ENCODE measurements at places on chromosomes 5 and 9.
A peak's percentile ranks its signal among the peaks of the same experiment; 100 is the strongest.

DNA sequence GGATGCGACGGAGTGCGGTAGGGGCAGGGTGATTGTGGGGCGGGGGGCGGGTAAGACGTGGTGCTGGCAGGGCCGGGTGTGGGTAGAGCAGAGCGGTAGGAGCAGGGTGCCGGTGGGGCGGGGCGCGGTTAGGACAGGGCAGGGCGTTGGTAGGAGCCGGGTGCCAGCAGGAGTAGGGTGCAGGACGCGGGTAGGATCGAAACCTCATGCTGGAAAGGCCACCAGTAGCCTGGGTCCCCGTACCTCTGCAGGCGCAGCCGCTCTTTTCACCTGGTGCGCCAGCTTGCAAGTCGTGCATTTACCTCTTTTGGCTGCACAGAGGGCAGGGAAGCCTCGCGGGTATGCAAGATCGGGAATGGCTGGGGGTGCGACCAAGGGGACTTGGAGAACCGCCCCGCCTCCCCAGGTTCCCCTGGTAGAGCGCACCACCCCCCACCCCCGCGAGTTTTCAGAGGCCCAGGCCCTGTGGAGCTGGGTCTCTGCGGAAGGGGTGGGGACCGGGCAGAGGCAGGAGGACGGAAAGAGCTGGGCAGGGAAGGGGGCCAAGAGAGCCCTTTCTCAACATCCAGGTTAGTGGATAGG lies 104.8 kb upstream of the SIMC1 start:
- DNase-seq = no peak

DNA sequence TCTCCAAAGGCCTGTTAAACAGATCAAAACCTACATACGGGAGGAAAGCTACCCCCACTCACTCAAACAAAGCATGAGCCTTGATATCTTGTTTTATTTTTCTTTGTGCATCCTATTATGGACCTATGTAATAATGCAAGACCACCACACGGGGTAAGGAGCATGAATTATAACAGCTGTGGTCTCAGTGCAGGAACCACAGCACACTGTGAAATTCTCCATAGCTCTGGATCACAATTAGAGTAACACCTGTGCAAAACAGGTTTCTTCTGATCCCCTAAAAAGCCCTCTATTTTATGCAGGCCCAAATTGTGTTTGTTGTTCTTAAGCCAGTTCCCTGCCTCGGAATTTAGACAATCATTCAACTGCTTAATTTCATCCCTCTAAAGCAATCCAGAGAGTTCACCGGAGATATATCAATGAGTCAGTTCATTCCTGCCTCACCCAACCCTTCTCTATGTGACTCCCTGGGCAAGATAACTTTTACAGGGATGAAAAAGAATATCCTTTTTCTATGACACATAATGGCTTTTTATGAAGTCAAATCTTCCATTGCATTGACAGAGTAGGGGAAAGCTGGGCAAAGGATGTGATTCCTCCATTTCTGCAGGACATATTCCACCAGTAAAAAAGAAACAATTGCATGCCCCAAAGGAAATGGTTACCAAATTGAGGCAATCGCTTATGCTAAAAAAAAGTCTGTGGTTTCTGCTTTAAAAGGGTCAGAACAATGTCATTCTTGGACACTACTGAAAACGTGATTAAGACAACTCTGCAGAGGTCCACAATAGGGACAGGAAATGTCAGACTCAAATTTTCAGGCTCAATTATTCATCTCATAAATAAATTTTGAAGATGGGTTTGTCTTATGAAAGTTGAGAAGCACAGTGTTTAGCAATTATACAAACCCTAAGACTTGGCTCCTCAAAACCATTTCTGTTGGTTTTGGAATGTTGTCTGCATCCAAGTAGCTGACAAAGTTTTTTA lies 41.6 kb upstream of the FST start:
- DNase-seq = no peak

DNA sequence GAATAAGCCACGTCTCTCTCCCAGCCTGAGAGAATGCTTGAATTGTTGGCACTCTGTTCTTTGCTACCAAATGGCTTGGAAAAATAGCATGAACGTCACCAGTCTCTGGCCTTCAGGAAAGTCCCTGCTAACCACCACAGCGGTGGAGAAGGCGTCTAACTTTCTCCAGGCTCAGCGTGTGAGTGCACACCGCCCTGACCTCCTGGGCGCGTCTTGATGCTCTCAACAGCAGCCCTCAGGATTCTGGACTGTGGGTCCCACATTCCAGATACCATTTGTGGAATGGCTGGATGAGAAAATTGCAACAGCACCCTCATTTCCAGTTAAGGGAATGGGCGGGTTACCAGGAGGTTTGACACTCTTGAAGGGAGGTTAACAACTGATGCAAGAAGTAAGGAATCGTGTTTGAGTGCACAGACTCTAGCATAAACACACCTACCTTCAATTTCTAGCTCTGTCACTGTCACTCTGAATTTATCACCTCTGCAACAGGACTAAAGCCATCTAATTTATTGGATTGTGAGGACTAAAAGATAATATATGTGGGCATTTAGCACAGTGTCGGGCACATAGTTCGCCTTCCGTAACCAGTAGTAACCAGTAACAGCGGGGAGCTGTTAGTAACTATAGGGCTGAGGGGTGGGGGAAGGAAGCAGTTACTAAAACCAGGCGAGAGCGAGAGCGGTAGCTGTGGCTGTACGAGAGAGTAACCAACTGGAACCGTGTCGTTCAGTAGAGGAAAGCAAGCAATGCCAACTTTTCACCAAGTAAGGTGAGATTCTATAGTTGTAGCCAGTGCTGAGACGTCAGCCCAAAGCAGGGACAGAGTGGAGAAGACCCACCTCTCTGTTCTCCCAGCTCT lies 807 bp upstream of the PLGRKT start:
- DNase-seq = no peak

DNA sequence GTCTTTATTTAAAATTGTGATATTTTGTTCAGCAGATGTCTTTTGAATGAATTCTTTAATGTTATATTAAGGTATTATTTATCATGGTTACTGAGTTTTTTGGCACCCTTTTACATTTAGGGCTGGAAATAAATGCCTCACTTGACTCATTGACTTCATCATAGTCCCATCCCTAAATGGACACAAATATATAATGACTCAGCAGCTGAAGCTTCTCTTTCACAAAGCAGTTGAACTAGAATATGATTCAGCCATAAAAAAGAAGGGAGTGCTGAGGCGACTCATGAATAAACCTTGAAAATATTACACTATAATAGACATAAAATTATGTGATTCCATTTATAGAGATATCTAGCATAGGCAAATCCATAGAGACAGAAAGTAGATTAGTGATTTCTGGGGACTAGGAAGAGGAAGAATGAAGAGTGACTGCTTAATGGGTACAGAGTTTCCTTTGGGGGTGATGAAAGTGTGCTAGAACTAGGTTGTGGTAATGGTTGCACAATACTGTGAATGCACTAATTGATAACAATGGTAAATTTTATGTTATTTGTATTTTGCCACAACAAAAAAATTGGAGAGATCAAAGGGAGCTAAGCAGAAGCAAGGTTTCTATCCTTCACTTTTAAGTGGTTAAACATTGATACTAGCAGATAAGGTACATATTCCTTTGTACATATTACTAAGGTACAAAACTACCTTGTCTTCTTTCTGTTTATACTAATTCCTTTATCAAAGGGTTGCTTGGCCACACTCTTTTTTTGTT lies 449.6 kb downstream of the NTRK2 start:
- DNase-seq = no peak

DNA sequence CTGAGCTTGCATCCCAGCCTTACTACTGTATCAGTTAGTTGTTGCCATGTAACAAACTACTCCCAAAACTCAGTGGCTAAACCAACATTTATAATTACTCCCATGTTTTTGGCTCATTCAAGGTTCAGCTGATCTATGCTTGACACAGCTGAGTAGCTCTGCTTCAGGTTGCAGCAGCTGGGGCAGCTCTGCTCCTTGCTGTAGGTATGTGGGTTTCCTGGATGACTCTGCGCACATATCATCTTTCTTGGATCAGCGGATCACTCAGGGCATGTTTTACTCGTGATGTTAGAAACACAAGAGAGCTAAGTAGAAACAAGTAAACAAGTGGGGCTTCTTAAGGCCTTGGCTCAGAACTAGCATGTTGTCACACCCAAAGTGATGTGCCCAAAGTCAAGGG lies 15.1 kb downstream of the TEK start:
- DNase-seq = no peak

DNA sequence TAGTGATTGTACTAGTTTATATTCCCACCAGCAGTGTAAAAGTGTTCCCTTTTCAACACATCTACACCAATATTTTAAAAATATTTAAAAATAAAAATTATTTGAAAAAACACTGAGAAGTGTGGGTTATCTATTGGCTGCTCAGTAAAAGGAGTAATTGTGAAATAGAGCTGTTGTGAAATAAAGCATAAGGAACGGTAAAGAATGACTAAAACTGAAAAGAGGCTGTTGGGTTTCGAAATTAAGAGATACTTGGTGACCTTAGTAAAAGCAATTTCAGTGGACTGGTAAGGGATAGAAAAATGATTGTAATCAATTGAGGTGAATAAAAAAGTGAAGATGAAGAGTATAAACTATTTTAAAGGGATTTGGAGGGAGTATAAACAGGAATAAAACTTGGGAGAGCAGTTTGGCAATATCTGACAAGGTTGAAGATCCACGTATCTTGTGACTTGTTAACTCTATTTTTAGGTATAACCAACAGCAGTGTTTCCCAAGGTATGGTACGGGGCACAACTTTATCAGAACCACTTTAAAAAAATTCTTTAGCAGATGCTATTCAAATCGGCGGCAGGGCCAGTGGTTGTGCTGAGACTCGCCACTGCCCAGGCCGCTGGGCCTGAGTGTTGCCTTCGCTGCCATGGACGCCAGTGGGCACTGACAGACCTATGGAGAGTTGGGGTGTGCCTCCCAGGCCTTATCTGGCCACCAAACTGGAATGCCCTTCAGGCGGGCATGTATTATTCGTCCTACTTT lies 63.3 kb downstream of the TMEM38B start:
- no peak for DNase-seq

GRCh38 chr9:92749071-92749933 lies 15.3 kb downstream of the BICD2 start:
- DNase-seq = peak; percentile 44

DNA sequence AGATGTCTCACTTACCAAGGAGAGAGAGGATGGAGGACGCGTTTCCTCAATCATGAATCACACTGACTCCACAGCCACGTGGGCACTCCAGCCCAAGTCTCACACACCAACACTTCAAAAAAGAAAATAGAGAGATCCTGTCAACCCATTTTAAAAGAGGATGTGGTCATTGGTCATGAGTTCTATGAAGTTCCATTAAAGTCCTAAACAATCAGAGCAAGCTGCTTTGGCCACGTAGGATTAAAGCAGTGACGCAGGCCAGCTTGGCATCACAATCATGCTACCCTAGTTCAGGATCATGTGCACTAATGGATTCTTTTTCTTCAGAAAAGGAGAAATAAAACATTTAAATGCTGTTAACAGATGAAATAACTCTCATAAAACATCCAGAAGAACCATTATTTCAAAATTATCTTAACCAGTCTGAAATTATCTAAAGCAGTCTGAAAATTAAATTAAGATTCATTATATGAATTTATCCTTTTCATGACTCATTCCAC lies 108.1 kb downstream of the SEMA5A start:
- no peak for DNase-seq

DNA sequence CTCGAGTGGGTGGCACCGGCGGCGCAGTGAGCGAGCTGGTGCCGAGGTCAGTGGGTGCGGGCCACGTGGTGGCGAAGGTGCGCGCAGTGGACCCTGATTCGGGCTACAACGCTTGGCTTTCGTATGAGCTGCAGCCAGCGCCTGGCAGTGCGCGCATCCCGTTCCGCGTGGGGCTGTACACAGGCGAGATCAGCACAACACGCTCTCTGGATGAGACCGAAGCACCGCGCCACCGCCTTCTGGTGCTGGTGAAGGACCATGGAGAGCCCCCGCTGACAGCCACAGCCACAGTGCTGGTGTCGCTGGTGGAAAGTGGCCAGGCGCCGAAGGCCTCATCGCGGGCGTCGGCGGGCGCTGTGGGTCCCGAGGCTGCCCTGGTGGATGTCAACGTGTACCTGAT lies 2.1 kb downstream of the PCDHA5 start:
- DNase-seq = no peak

GRCh38 chr5:124000538-124000937 lies 488.6 kb downstream of the CSNK1G3 start:
- DNase-seq = no peak

DNA sequence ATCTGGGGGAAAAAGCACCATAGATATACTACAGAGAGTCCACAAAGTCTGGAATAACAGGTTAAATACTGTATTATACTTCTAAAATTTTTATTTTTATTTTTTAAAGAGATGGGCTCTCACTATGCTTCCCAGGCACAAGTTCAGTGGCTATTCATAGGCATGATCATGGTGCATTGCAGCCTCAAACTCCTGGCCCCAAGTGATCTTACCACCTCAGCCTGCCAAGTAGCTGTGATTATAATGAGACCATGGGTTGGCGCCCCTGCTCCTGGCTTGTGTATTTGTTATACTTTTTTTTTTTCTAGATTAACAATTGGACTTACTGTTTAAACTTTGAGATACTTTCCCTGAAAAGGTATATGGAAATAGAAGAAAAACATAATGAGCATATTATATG lies 25.9 kb downstream of the ERBIN start:
- no peak for DNase-seq

DNA sequence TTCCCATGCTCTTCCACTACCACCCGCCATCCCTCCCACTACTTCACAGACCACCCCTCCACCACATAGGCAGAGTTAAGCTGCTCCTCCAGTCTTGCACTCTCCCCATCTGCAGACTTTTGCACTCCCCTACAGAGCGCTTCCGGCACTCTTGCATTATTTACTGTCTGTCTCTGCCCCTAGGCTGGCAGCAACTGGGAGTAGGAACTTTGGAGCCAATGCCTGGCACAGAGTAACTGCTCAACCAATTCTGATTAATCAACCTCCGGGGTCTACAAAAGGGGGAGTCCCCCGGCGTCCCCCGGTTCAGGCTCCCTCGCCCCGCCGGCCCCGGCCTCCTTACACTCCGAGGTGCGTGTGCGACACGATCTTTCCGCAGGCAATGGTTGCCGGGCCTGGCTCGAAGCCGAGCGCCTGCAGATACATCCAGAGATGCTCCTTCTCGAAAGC lies 498 bp downstream of the HAUS6 start:
- peak; percentile 46 for DNase-seq

GRCh38 chr9:32603914-32604852 lies 31.2 kb upstream of the NDUFB6 start:
- no peak for DNase-seq

- DNase-seq = no peak
Observed at GRCh38 chr5:3347741-3348140, 247.9 kb upstream of the IRX1 start.

Data from left cardiac atrium (tissue), 4 donors.